Heart right ventricle (tissue), 16 donors: ENCODE measurements at places on chromosomes 2 and 18.

DNA sequence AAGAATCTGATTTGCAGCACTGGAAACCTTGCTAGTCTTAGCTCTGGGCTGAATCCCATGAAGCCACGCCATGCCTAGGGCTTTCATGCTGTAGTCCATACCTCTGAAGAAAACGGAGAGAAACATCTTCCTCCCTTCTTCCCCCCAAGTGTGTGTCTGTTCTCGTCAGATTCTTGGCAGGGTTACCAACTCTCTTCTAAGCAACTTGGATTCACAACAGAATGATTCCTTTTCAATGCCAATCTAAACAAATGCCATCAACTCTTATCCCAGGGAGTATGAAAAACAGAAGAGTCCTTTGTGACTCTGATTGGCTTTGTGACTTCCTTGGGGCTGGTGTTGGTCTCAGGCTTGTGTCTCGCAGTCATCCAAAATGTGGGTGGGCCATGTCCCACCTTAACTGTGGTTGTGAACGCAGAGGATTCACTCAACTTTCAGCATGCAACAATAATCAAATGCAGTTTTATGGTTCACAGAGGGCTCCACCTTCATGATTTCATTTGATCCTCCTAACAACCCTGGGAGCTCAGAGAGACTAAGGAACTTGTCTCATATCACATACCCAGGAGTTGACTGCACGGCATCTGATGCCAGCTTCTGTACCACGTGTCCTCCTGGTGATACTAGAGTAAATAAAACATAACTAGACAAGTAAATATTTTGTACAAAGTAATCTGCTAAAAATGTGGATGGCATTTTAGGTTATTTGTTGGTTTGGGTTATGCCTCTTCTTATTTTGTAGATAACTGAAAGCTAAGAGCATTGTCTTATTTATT, 186.0 kb upstream of the TNP1 start:
- DNase-seq, result no peak

GRCh38 chr18:53268455-53268854, 928.5 kb downstream of the DCC start:
- no peak for DNase-seq

DNA sequence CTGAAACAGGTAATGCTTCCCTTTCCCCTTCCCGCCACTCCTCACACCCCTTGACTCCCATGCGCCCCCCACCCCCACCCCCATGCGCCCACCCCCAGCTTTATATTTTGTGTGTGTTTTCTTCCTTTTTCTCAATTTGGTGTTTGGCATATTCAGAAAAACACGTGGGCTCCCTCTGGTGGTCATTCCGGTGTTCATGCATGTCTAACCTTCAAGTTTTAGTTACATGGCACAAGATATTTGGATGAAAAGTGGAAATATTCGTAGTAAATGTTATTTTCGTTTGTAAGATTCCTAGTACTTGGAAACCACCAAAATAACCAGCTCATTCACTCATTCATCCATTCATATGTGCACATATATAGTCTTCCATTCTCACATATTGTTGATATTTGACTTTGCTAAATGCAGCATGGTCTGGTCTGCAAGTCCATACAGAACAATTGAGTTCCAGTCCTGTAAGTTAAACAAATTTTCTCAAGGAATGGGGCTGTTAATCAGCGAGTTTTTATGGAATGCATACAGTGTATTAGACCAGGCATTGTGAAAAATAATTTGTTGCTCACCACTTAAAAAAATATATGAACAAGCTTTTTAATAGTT, 143.6 kb upstream of the MAP3K20 start:
- peak; percentile 52 for DNase-seq

DNA sequence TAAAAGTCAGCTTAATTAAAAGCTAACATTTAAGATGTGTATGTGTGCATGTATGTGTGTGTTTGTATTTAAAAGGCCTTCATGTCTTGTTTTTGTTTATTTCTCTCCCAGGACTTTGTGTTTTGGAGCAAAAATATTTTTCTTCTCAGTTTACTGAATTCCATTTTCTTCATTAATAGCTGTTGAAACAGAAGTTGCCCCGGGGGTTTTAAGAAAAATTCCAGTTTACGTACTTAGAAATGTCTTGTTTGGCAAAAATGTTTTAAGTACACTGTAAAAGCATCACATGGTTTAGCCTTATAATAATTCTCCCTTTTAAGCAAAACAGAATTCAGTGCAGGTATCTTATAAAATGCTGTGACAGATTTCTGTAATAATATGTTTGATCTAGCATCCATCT, 1233.0 kb upstream of the NRXN1 start:
- no peak for DNase-seq

DNA sequence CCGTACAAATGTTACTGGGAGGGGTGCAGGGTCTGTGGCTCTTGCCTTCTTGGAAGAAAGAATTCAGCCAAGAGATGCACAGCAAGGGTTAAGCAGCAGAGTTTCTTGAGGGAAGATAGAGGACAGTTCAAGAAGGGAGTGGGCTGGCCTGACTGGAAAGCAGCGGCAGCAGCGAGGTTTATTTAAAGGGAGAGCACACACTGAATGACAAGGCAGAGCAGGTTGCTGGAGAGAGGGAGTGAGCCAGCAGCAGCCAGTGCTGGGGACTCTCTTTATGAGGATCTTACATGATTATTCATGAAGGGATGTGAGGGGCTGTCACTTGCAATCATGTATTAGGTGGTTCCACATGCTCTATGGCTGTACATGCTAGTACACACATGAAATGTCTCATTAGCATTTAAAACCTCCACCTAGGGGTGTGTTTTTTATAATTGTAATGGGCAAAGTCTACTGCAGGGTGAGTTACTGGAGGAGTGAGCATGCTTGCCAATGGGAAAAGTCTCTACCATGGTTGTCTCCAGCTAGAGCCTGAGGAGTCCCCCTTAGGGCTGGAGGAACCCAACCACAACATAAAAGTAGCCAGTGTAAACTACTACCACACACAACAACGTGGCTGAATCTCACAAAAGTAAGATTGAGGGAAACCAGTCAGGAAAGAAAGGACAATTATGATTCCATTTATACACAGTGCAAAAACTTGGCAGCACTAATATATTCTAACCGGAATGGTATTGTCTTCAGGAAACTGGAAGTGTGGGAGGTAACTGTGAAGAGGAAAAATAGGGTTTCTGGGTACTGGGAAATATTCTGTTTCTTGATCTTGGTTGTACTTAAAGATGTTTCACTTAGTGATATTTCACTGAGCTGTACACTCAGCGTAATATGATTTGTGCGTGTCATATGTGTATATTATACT, 87.6 kb upstream of the FAM110C start:
- no peak for DNase-seq

DNA sequence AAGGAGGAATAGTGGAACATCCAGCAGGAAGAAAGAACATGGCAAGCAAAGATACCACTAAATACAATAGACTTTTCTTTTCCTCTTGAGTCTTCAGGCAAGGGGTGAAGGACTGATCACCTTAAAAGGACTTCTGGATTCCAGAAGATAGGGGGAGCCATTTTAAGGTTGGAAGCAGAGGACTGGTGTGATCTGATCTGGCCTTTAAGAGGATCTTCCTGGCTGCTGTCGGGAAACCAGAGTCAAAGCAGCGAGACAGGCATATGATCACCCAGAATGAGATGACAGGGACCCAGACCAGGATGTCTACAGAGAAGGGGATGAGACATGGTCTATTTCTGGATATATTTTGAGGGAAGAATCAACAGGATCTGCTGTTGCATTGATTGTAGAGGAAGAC, 558.0 kb downstream of the STK39 start:
- DNase-seq, result no peak

DNA sequence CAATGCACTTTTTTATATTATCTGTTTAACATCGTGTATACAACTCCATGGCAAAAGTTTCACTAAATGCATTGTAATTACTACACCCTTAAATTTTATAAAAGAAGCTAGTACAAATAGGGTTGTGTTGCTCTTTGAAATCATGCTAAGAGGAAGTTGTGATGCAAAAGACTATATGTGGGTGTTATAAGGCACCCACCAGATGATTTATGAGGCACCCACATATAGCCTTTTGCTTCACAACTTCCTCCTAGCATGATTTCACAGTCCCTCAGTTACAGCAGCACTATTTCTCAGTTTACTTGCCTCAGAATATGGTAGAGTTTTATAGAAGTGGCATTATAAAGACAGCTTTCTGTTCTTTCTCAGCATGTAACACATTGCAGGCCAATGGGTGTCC, 277.3 kb upstream of the DOK6 start:
- DNase-seq, result no peak

DNA sequence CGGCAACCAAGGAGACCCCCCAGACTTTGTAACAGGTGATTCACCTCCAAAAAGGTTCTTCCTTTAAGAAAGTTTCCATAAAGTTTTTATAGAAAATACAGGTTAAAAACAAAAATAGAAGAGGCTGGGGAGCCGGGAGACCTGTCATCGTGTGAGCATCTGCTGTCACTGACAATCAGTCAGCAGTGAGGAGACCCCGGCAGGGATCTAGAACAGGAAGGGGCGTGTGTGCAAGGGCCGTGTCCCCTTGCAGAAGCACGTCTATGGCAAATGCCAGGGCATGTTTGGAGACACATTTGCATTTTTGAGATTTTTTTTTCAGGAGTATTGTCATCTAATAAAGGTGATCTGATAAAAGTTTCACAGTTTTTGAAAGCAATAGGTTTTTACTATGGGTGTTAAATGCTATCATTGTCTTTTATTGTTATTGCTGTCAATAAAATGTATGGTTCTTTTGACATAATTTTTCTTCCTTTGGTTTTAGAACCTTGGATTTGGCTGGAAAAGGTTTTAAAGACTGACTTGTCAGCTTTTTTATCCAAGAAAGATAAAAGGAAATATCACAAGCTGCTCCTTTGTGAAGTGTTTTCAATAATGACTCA, 52.1 kb downstream of the MTCL1 start:
- DNase-seq, result no peak

GRCh38 chr18:41370740-41371139, 584.3 kb upstream of the PIK3C3 start:
- no peak for DNase-seq

DNA sequence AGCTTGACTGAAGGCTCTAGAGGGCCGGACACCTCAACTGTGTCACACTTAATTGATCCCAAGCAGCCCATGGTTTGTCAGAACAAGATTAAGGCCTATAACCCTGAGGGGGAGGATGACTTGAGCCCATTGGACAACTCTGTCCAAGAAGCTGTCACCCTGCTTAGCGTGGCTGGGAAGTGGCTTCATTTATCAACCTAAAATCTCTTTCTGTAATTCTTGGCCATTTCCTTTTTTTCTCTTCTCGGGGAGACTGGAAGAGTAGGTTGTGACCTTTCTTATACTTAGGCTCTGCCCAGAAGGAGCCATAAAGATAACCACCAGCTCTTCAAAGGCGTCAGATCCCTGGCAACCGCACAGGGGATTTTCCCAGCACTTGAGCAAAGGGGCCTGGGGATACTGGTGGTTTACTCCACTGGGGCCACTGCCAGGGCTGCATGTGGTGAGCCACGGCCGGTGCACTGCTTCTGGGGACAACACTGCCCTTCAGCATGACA, 265.5 kb downstream of the CYRIA start:
- DNase-seq, result peak; percentile 47

DNA sequence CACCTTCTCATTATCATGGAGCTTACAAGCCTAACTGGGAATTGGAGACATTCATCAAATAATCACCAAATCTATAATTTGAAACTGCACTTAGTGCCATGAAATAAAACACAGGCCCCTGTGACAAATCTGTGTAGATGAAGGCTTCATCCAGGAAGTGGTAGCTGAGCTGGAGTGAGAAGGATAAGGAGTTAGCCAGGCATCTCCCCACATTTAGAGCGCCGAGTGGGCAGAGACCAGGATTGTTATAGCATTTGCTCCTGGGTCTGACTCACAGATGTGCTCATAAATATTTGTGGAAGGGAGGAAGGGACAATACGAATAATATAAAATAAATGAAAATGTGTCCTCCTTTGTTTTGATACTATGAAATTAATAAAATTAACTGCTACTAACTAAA, 2.5 kb upstream of the MAT2A start:
- DNase-seq, result no peak

- DNase-seq, result no peak
Observed at GRCh38 chr2:85797263-85797660, 43.5 kb downstream of the ATOH8 start.

- DNase-seq, result no peak
Observed at GRCh38 chr18:31557446-31557845, 34.2 kb upstream of the TTR start.

GRCh38 chr2:204533629-204534370, 11.5 kb upstream of the PARD3B start:
- DNase-seq, result no peak

DNA sequence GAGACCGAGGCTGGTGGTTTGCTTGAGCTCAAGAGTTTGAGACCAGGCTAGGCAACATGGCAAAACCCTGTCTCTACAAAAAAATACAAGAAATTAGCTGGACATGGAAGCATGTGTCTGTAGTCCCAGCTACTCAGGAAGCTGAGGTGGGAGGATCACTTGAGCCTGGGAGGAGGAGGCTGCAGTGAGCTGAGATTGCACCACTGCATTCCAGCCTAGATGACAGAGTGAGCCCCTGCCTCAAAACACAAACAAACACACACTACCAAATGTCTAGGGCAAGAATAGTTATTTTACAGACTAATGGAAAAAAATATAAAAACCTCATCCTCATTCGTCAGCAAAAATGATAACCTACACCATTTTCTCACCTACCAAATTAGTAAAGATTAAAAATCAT, 15.3 kb downstream of the BUB1 start:
- no peak for DNase-seq

- DNase-seq, result no peak
Observed at GRCh38 chr2:189933911-189934399, 128.6 kb downstream of the MSTN start.

- no peak for DNase-seq
Observed at GRCh38 chr18:77248873-77249568, 627 bp upstream of the GALR1 start.

DNA sequence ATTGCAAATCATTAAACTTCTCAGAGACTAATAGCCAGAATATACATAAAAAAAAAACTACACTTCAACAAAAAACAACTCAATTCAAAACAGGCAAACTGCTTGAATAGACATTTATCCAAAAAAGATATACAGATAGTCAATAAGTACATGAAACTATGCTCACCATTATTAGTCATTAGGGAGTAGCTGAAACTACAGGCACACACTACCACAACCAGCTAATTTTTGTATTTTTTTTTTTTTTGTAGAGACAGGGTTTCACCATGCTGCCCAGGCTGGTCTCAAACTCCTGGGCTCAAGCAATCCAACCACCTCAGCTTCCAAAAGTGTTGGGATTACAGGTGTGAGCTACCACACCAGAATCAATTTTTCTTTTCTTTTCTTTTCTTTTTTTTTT, 16.9 kb downstream of the RPRD1A start:
- DNase-seq, result no peak
